ENCODE measurements at places on chromosomes 6 and 20. TPM values are rescaled to one million over a fixed set of nuclear protein-coding genes. Genes with fewer than 3 reads are reported as not detected.

The PTP4A1 gene
- total RNA-seq, result 46.0 TPM

The C20orf141 gene
- total RNA-seq, result 0.29 TPM

GRCh38 chr20:11719153-11719552 is 198.5 kb upstream of the BTBD3 start:
- H3K4me3 ChIP-seq, result no peak overlapping the region
- no peaks in the 10 kb centered on the region for H3K27me3 ChIP-seq
- H3K27ac ChIP-seq, result no peak overlapping the region

DNA sequence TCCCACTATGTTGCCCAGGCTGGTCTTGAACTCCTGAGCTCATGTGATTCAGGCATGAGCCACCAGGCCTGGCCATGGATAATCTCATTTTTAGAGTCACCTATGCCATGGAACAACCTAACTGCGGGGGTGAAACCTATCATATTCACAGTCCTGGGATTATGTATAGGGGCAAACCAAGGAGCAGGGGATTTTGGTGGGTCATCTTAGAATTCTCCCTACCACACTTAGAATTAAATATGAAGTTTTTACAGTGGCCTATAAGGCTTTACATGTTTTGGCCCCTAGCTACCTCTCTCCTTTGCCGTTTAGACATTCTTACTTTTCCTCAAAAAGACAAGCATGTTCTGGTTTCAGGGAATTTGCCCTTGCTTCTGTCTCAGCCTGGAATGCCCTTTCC is 20.6 kb upstream of the VEGFA start:
- peaks cover 3% of the 10 kb centered on the region for H3K27me3 ChIP-seq
- no peak overlapping the region for H3K27ac ChIP-seq
- H3K36me3 ChIP-seq, result no peaks in the 10 kb centered on the region
- H3K4me3 ChIP-seq, result no peak overlapping the region
- peaks cover 4% of the 10 kb centered on the region for H3K4me1 ChIP-seq
- DNase-seq, result no peak

- H3K36me3 ChIP-seq, result no peaks in the 10 kb centered on the region
- H3K4me1 ChIP-seq, result no peaks in the 10 kb centered on the region
- H3K4me3 ChIP-seq, result no peak overlapping the region
- peak; percentile 93 for DNase-seq
These were observed 8.5 kb downstream of the RBM38 start for GRCh38 chr20:57399587-57400155.

DNA sequence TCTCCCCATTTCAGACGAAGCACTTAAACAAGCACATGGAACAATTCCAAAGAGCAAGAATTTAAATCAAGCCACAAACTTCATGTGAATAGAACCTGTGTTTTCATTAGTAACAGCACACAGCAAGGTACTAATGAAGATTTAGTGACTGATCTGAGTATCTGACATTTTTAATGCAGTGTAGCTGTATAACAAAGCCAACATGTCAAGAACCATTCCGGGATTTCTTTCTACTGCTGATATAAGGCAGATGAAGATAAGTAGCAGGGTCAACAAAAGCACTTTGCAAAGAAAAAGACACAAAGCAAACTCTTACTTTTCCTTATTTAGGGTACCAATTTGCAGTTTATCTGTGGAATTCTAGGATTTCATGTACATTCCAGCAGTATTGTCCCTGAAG is 11.3 kb downstream of the SLC17A5 start:
- H3K4me3 ChIP-seq, result no peak overlapping the region
- H3K27me3 ChIP-seq, result no peaks in the 10 kb centered on the region
- H3K4me1 ChIP-seq, result no peaks in the 10 kb centered on the region
- DNase-seq, result no peak
- peaks cover 10% of the 10 kb centered on the region for H3K36me3 ChIP-seq
- no peak overlapping the region for H3K27ac ChIP-seq

GRCh38 chr20:53660078-53660909 is 66.7 kb upstream of the ZNF217 start:
- peak overlapping the region; percentile 62 for H3K27ac ChIP-seq
- H3K4me3 ChIP-seq, result peak overlapping the region; percentile 73
- no peaks in the 10 kb centered on the region for H3K36me3 ChIP-seq
- H3K4me1 ChIP-seq, result peaks cover 35% of the 10 kb centered on the region
- DNase-seq, result peak; percentile 84

- H3K27ac ChIP-seq, result no peak overlapping the region
- H3K27me3 ChIP-seq, result no peaks in the 10 kb centered on the region
- no peaks in the 10 kb centered on the region for H3K36me3 ChIP-seq
- no peak overlapping the region for H3K4me3 ChIP-seq
These were observed 35.8 kb downstream of the ZBTB46 start for GRCh38 chr20:63795178-63795830.
